Stimulated activated CD8-positive, alpha-beta memory T cell treated with anti-CD3 and anti-CD28 coated beads, Interleukin-15, amount 100 ng/mL, for 1 hour (primary cell): ENCODE measurements at places on chromosomes 4 and X.

DNA sequence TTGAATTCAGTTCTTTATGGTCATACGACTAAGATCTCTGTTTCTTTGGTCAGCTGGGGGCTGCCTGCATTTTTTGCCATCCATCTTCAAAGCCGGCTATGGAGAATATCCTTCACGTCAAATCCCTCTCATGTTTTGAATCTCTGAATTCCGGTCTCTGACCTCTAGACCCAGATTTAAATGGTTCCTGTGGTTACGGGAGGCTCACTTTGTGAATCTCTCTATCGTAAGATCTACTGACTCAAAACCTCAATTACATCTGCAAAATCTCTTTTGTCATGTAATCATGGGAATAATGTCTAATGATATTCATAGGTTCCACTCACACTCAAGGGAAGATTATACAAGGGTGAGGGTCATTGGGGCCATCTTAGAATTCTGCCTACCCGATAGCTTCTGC lies 5.7 kb upstream of the MPC1L start:
- no peak for DNase-seq

GRCh38 chrX:120462370-120462769 lies 6.7 kb downstream of the LAMP2 start:
- no peak for DNase-seq

DNA sequence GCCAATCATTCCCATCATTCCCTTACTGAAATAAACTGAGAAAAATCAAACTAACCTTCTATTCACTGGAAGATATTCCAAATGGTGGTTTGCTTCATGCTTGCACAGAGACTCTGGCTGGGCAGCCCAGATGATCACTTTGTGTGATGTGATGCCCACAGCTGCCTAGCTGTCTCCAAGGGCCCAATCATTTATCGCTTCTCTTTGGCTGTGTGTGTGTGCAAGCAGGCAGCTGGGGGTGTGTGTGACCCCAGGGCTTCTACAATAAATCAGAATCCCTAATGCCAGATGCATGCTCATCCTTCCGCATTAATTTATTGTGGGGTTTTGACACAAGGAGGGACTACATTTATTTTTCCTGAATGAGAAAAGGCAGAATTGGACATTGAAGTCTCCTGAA lies 140.1 kb upstream of the NDP start:
- DNase-seq = no peak

GRCh38 chr4:154490583-154491340 lies 837 bp downstream of the DCHS2 start:
- no peak for DNase-seq

GRCh38 chrX:71198066-71198465 lies 25.0 kb upstream of the GJB1 start:
- no peak for DNase-seq

DNA sequence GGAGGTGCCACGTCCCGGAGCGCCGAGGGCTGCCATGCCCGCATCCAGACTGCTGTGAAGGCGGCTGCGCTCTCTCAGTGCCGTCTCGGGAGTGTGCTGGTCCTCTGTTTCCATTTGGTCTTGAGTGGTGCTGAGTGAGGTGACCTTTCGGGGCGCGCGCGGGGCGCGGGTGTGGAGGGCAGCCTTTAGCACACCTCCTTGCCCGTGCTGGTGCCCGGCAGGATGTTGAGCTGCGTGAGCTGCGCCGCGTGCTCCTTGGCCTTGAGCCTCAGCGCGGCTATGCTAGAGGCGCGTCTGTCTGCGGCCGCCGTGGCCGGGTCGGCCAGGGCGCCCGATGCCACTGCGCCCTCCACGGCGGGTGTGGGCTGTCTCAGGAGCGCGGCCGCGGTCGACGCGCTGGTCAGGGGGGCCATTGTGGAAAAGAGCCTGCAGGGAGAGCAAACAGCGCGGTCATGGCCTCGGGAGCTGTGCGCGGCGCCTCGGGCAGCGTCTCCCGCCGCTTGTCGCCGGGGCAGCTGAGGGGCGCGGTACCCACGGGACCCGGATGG lies 11.2 kb downstream of the ARX start:
- no peak for DNase-seq

DNA sequence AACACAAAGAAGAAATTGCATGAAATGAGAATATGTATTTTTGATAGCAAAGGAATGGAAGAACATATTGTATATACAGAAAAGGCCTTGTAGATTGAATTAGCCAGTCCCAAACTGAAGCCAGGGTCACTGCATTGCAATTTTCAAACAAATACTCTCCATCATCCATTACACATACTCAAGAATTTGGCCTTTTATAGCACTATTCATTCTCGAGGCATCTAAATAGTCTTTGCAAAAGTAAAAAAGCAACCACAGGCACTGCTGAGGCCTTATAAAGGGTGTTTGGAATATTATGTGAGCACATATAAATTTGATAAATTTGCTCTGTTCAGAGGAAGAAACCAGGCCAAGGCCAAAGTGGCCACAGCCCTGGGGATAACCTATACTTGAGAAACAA lies 123.0 kb downstream of the ZNF827 start:
- no peak for DNase-seq

DNA sequence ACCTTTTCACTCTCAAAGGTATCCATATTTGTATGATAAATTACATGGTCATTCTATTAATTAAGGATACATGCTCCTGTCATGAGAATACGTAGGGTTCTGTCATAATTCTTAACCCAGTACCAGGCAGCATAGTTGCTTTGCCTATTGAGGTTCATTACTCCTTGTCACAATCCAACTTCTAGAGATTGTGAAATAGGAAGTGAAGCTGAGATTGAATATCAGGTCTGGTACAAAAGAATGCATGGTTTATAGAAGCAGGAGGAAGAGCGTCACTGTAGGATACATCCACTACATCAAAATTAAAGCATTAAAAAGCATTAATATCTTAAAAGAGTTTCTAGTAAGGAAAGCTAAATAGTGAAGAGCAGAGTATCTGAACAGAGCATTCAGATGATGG lies 647.0 kb downstream of the IQCM start:
- DNase-seq = no peak

GRCh38 chrX:14936561-14936960 lies 63.3 kb downstream of the MOSPD2 start:
- DNase-seq = no peak

- no peak for DNase-seq
Measured at GRCh38 chr4:15198070-15198727, 195.9 kb downstream of the CPEB2 start.

DNA sequence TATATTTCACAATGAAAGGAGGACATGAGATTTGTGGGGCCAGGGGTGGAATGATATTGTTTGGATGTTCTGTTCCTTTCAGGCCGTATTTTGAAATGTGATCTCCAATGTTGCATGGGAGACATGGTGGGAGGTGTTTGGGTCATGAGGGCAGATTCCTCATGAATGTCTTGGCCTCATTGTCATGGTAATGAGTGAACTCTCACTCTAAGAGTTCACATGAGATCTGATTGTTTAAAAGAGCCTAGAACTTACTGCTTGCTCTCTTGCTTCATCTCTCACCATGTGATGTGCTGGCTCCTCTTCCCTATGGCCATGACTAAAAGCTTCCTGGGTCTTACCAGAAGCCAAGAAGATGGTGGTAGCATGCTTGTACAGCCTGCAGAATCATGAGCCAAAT lies 1183.0 kb downstream of the TECRL start:
- DNase-seq = no peak

- DNase-seq = no peak
Measured at GRCh38 chrX:14738643-14739042, 134.2 kb downstream of the FANCB start.

DNA sequence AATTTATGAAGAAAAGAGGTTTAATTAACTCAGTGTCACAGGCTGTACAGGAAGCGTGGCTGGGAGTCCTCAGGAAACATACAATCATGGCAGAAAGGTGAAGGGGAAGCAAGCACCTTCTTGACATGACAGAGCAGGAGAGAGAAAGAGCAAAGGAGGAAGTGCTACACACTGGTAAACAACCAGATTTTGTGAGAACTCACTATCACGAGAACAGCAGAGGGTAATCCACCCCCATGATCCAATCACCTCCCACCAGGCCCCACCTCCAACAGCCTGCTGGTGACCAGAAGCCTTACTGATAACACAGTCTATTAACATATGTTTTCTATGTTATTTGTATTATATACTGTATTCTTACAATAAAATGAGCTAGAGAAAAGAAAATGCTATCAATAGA lies 254.8 kb downstream of the PCDH10 start:
- DNase-seq = no peak

- no peak for DNase-seq
Measured at GRCh38 chr4:17367201-17367600, 144.7 kb downstream of the QDPR start.

DNA sequence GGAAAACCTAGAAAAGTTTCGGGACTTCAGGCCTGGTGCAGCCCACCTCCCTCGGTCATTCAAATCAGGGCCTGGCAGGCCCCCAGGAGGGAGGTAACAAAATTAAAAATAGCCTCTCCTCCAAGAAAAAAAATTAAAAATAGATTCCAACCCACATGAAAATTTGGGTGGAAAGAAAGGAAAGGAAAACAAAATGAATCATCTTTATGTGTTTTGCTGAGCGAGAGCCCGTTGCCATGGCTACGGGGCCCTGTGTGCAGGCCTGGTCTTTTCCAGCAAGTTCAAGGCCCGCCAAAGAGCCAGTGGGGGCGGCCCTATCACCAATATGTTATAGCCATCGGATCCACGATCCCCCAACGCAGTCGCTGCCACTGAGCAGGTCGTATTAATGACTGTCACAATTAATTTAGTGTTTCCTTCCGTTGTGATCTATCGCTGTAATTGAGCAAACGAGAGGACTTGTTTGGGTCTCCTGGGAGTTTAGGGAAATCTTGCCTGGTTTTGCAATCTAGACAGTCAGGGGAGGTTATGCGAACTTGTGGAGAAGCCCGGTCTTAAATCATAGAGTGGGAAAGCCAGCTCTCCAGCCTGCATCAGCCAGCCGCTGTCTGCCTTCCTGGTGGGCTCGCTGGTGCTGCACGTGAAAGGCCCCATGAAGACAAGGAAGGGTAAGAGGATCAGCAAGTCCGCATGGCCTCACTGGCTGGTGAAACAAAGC lies 452.4 kb downstream of the BCOR start:
- DNase-seq = no peak

DNA sequence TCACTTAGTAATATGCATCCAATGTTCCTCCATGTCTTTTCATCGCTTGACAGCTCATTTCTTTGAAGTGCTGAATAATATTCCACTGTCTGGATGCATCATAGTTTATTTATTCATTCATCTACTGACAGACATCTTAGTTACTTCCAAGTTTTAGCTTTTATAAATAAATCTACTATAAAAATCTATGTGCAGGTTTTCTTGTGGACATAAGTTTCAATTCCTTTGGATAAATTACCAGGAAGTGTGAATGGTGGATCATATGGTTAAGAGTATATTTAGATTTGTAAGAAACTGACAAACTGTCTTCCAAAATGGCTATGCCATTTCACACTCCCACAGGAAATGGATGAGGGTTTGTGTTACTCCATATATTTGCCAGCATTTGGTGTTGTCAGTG lies 1392.9 kb upstream of the PABPC4L start:
- DNase-seq = no peak

DNA sequence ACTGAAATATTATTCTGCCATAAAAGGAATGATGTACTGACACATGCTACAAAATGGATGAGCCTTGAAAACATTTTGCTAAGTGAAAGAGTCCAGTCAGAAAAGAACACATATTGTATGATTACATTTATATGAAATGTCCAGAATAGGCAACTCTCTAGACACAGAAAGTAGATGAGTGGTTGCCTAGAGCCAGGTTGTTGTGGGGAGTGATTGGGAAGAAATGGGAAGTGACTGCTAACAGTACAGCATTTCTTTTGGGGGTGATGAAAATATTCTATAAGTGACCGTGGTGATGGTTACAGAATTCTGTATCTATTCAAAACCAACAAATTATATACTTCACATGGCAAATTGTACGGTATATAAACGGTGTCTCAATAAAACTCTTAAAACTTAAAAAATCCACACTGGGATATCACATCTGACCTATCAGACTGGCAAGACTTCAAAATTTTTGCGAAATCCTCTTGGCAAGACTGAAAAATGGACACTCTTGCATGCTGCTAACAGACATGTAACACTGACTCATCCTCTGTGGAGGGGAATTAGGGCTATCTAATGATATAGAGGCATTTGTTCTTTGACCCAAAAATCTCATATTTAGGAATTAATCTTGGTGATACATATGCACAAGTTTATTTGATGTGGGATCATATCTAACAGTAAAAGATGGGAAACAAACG lies 71.8 kb downstream of the FAM13A start:
- no peak for DNase-seq

DNA sequence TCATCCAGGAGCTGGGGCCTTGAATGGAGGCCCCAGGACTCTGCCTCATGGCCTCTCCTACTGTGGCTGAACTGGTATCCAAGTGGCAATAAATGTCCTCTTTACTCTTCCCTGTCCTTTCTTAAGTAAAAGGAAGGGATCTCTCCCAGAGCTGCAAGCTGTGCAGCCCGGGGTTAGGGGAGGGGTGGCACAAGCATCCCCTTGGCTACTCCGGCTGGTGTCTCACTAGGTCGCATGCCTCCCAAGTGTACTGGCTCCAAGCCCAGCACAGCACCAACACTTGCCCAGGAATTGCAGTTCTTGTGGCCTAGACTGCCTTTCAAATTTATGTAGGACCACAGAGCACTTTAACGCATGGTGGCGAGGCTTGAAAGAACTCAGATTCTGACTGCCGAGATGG lies 44.7 kb upstream of the MED14 start:
- DNase-seq = no peak

DNA sequence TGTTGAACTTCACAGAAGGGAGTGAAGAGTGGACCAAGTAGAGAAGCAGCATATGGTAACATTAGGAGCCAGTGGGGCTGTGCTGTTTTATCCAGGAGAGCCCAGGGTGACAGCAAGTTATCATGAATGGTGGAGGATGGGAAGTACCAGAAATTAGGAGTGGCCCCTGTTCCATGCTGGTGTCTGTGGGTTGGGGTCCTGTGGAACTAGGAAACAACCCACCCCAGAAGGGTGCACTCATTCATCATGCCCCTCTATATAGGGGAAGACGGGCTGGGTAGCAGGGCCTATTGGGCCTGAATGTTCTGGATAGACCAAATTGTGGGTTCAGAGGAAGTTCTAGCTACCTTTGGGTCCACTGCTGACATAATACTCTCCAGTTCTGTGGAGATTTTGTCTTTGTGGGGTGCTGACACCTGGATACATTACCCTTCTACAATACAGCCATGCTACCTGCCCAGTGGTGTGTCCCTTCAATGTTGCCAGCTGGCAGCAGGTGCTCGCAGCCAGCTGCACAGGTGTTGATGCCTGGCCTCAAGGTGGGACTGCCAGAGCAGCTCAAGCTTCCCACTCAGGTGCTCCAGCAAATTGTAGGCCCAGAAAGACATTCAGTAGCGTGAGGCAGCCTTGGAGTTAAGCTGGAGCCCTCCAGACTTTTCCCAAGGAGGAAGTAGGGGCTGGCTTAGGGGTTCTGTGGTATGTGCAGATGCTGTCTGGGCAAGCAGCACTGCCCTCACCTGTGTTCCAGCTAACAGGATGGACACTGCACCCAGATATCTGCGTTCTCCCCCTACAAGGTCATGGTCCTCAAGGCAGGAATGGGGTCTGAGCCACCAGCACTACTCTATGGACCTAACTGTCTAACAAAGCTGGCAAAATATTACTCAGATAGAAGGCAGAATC lies 106.5 kb downstream of the NHSL2 start:
- no peak for DNase-seq

- DNase-seq = no peak
Measured at GRCh38 chr4:102392033-102392744, 46.9 kb upstream of the SLC39A8 start.

- no peak for DNase-seq
Measured at GRCh38 chr4:100651499-100652175, 133.8 kb upstream of the EMCN start.
